Cardiac muscle cell (in vitro differentiated cells and primary cell): ENCODE measurements at places on chromosomes 1 and 21. TPM values are rescaled to one million over a fixed set of nuclear protein-coding genes. Genes with fewer than 3 reads are reported as not detected.

GRCh38 chr1:108897865-108898720 is 21.3 kb downstream of the GPSM2 start:
- H3K36me3 ChIP-seq, result no peaks in the 10 kb centered on the region
- no peaks in the 10 kb centered on the region for H3K27me3 ChIP-seq
- no peak overlapping the region for H3K27ac ChIP-seq
- peak; percentile 67 for DNase-seq
- H3K4me3 ChIP-seq, result no peak overlapping the region

DNA sequence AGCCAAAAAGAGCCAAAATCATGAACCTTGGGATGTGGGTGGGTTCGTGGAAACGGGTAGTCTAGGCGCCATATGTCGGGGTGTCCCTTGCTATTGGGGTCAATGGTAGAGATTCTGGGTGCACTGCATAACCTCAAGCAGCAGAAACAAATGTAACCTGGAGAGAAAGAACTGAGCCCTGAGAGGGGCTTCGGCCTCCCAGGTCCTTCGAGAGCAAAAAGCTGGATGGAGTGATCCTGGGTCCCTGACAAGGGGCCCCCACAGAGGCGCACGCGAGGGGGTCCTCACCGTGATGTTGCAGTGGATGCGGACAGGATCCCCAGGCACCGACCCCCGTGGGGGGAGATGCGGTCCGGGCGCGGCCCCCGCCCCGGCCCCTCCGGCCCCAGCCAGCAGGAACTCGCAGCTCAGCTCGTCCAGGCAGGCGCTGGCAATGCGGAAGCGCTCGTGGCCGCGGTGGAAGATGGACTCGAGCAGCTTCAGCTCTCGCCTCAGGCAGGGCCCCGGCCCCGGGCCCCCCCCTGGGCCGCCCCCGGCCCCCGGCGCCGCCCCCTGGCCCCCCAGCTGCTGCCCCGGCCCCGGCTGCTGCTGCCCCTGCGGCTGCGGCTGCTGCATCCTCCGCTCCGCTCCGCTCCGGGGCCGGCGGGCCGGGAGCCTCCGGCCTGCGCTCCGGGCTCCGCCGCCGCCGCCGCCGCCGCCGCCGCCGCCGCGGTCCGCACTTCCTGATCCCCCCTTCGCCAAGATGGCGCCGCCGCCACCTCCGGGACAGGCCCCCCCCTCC is at the start of gene UBE2Q1:
TSS of gene UBE2Q1 (minus strand) at position 724 of the 781 bp plus-strand sequence. CDS start at position 615, 109 bp downstream.
- H3K27ac ChIP-seq, result peak within 1 kb of the TSS; percentile 88
- peaks cover 25% of the 10 kb centered on the region for H3K36me3 ChIP-seq
- peak; percentile 25 for DNase-seq

DNA sequence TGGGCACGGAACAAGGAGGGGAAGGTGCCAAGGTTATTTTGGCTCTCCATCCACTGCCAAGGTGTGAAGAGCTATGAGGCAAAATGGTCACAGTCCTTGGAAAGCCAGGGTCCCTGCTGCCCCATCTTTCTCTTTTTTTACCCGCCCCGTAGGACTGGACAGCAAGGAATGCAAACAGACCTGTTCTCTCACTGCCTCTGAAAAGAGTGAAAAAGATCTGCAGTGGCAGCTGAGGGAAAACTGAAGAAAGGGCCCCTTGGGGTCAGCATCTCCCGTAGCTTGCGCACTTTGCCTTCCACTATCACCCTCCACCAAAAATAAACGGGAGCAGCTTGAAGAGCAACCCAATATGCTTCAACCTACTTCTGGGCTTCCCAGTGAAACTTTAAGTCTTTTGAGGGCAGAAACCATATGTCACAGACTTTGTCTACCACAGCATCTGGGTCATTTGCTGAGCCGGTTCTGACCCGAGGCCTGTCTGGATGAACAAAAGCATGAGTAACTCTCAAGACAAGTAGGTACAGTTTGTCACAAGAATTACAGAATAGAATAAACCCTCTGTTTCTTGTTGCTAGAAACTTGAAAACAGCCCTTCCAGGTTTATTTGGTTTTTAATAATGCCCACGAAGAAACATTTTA is 9.4 kb upstream of the KIF14 start:
- no peak overlapping the region for H3K27ac ChIP-seq
- H3K4me3 ChIP-seq, result no peak overlapping the region
- peak; percentile 13 for DNase-seq
- no peaks in the 10 kb centered on the region for H3K36me3 ChIP-seq
- no peaks in the 10 kb centered on the region for H3K27me3 ChIP-seq

DNA sequence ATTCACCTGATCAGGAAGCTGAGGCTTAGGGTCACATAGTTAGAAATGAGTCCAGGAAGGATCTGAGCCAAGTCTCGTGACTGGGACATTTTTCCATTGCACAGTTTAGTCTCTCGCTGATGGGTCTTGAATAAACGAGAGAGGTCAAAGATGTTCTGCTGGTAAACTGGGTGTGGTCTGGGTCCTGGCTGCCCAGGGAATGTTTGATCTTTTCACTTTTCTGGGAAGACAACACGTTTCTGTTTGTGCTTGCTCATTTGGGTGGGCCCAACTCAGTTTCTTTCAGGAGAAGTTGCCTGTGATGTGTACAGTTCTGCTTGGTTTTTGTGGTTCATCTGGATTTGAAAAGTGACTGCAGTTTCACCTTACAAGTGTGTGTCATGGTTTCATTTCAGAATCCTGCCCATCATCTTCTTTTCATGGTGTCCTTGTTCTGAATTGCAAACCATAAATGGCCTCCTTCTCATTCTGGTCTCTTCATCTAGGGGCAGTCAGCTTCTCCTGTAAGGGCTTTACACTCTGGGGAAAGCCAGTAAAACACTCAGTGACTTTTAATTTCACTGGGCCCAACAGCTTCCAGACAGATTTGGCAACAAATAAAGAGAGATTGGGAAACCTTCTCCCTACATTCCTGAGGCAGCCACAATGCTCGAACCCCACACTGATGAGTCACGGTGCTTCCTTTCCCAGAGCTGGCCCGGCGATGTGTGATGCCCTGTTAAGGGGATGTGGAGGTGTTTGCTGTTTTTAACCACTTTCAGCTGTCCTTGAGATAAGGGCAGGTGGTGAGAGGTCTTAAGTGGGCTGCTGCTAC is 7.2 kb upstream of the TACSTD2 start:
- no peaks in the 10 kb centered on the region for H3K4me1 ChIP-seq
- H3K4me3 ChIP-seq, result no peak overlapping the region
- H3K27me3 ChIP-seq, result peaks cover 83% of the 10 kb centered on the region
- peak; percentile 97 for DNase-seq

- no peak for DNase-seq
- H3K27ac ChIP-seq, result no peak overlapping the region
- H3K4me3 ChIP-seq, result no peak overlapping the region
- H3K27me3 ChIP-seq, result no peaks in the 10 kb centered on the region
Measured at GRCh38 chr1:7594714-7595295, 176.3 kb upstream of the VAMP3 start.

Gene KHDC4
- 61.0 and 86.4 TPM in 2 replicates for total RNA-seq
